ENCODE measurements at places on chromosomes 3 and 15.

DNA sequence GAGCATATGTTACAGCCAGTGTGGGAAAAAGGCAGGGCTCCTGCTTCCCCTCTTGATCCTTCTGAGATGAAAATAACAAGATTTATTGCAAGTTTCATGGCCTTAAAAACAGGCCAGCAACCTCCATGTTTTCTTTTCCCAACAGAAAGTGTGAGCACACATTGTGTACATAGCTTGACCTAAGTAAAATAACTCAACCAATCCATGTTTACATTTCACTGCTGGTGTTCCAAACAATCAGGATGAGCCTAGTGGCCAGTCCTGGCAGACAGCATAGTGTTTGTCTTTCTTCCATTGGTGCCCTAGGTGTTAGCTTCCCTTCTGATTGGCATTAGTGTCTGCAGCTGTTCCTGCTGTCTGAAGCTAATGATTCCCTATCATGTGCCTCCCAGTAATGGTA is 847.7 kb downstream of the EPHA3 start:
- no peak for DNase-seq

DNA sequence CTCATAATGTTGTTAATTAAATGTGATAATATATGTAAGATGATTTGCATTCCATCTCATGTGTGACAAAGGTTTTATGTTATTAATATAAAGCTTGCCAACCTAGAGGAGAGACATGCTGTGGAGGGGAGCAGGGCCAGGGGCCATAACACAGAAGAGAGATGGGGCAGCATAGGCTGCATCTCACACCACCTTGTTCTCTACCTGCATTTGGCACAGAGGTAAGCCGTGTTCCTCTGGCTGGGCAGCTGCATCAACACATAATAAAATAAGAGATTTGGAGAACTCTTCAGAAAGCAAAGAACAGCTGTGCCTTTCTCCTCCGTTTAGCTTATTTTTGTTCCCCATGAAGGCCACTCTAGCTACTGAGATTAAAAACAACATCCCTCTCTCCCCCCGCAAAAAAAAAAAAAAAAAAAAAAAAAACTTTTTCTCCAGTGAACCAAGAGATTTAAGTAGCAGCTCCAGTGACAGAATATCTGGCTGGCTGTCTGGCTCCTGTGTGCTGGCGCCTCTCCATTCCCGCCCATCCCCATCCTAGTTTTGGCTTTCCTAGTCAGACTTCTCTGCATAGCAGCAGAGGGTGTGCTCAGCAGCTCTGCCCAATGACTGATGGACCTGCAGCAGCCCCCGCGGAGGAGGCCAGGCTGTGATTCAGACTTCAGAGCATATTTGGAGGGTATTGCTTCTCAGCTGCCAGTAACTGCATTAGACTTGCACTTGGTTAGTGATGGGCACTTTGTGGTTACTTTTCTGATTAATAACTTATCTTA is 52.2 kb upstream of the STXBP5L start:
- peak; percentile 7 for DNase-seq

- no peak for DNase-seq
Measured at GRCh38 chr3:8254489-8254888, 247.1 kb upstream of the LMCD1 start.

DNA sequence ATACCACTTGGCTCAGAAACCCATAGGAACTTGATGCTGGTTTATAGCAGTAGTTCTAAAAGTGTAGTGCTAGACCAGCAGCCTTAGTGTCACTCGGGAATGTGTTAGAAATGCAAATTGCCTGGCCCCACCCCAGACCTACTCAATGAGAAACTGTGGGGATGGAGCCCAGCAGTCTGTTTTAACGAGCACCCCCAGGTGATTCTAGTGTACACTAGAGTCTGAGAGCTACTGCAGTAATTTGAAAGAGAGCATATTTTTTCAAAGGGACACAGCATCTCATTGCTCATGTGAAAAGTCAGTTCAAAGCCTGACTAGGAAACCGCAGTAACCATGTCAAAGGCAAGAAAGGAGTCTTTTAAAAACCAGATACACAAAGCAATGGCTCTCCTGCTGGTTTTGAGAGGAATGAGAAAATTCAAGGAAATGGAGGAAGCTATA is 313.4 kb downstream of the SQOR start:
- DNase-seq = no peak

DNA sequence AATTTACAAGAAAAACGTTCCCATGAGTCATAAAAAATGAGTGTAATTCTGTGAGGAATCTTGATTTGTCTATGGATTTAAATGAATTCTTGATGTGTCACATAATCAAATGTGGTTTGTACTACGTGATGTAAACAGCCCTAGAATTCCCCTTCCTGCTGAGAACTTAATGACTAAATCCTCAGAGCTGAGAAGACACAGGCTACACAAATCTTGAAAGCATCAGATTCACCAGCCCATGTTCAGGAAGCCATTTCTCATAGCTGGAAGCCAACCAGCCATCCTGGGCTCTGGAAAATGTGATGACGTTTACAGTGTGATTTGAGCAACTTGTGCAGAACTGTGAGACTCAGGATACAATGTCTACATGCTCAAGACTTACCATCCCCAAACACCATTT is 193.7 kb upstream of the MME start:
- no peak for DNase-seq
